ENCODE measurements at places on chromosomes 7 and 10.
A peak's percentile ranks its signal among the peaks of the same experiment; 100 is the strongest.

- no peak for DNase-seq
Observed at GRCh38 chr7:138895679-138896078, 85.5 kb downstream of the KIAA1549 start.

GRCh38 chr7:141483044-141483443 is 68.2 kb upstream of the AGK start:
- DNase-seq = no peak

DNA sequence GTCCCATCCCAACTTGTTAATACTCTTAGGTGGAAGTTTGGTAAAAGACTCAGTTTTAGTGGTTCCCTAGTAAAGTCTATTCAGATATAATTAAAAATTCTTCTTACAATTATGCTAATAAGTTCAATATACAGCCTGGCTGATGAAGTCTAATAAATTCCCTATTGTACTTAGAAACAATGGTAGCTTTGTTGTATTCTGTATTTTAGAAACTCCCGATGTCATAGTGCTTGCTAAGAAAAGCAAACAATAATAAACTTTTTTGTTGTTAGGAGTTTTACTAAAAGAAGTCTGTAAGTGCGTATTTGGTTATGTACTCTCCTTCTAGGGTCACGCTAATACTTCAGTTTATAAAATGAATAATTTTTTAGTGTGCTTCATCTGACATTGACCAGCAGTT is 206.8 kb downstream of the VTI1A start:
- no peak for DNase-seq

DNA sequence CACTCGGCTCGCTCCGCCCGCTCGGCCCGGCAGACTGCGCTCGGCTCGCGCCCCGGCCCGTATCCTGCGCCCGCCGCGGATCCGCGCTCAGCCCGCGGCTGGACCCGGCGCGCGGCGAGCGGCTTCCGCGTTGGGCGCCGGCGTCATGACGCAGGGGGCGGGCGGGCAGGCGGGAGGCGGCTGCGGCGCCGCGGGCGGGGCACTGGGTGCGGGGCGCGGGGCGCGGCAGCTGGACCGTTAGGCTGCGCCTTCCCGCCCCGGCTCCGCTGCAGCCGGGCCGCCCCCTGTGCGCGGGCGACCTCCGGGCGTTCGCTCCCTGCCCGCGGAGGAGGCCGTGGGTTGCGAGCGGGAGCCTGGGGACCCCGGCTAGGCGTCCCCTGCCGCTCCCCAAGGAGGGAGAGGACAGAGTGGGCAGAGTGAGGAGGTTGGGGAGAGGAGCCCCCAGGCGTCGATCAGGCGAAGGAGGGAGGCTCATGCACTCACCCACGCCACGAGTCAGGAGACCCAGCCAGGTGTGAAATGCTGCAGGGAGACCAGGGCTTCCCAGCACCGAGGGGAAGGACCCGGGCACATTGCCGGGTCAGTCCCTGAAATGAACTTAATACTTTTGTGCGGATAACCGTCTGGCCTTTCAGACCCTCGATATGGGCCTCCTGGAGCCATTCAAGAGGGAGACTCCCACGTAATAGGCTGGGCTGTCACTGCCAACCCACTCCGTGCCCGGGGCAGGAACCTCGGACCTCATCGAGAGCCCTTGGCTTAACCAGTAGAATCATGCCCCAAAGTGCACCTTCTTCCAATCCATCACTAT is at the start of gene PIP4K2A:
PIP4K2A (minus strand) TSS at position 100 of the 811 bp plus-strand sequence. CDS start 252 bp downstream, outside the sequence.
- peak; percentile 70 for DNase-seq

- no peak for DNase-seq
Observed at GRCh38 chr7:47827351-47827756, 120.9 kb downstream of the PKD1L1 start.

DNA sequence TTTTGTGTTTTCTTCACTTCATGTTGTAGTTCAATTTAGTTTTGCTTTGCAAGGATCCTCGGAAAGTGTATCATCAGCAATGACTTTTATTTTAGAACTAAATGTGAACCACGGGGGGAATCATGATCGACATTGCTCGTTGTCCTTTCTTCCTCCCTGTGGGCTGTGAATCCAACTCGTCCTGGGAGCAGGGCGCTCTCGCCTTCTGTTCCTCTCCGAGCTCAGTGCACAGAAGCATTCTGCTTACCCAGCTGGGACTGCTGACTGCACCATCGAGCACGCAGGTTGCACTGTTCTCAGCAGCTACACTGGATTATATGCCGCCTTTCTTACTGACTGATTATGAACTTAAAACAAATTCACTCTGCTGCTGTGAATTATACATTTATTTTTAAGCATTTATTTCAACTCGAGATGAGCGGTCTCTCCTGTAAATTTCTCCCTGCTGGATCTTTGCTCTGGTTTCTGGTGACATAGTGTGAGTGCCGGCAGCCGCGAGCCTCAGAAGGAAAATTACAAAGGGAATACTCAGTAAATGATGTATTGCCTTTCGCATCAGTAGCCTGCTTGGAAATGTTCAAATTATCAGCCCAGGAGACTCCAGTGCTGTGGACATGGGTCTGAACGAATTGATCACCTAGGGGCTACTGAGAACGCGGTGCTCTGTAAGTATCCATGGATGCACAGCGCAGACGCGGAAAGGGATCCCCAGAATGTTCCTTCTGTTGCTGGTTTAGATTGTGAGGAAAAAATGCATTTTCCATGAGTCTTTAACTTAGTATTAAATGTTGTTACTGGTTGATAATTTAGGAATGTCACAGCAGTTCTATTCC is 92.6 kb downstream of the PTPRE start:
- DNase-seq = no peak

DNA sequence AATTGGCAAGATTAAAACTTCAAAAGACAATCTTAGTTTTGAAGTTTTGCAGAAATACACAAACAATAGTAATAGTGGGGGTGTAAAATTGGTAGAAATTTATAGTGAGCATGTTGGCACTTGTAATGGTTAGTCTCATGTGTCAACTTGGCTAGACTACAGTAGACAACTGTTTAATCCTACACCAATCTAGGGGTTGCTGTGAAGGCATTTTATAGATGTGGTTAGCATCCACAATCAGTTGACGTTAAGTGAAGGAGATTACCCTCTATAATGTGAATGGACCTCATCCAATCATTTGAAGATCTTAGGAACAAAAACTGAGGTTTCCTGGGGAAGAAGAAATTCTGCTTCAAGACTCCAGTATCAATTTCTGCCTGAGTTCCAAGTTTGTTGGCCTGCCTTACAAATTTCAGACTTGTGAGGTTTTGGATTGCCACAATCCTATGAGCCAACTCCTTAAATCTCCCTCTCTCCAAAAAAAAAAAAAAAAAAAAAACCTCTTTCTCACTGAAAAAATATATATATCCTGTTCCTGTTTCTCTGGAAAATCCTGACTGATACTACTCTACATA is 531.6 kb upstream of the IGFBP3 start:
- DNase-seq = no peak

GRCh38 chr7:158616050-158616449 is 28.4 kb upstream of the PTPRN2 start:
- no peak for DNase-seq

- DNase-seq = no peak
Observed at GRCh38 chr7:107902381-107902780, 11.4 kb downstream of the DLD start.

DNA sequence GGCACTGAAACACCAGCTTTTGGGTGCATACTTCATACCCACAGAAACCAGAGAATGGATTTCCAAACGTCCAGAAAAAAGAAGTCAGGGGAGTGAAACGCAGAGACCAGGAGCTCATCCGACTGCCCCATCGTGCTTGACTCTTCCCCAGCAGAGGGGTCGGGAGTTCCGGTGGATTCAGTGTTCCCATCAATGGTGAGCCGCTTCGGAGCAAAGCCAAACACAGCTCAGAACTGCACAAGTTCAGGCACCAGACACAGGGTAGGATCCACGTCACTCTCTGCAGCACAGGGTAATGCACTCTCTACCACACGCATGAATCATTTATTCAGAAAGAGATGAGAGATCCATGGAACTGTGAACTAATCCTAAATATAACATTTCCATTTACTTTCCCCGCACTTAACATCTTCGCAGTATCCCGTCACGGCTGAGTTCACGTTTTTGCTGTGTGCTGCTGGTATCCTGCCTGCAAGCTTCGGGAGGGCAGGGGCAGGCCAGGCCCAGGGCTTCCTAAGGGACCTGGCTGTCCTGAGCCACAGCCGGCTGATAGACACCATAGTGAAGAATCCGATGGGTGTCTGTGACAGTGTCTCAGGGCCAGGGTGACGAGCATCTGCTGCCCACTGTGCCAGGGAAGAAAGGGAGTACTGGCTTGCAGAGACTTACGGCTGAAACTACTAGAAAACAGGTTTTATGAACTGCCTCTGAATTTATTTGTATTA is 545.3 kb downstream of the PTPRN2 start:
- no peak for DNase-seq

DNA sequence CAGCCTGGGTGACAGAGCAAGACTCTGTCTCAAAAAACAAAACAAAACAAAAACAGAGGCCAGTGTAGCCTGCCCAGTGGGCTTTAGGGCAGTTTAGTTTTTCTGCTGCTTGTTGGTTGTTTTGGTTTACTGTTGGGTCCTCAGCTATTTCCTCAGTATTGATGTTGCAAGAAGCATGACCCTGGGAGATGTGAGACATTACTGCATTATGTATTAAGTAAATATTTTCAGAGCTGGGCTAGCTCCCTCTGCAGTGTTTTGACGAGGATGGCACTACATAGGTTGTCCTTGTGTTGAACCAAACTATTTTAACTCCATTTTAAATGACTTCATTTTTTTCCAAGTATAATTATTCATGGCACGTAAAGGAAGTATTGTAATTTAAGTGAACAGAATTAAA is 4.8 kb downstream of the AKAP9 start:
- DNase-seq = no peak

DNA sequence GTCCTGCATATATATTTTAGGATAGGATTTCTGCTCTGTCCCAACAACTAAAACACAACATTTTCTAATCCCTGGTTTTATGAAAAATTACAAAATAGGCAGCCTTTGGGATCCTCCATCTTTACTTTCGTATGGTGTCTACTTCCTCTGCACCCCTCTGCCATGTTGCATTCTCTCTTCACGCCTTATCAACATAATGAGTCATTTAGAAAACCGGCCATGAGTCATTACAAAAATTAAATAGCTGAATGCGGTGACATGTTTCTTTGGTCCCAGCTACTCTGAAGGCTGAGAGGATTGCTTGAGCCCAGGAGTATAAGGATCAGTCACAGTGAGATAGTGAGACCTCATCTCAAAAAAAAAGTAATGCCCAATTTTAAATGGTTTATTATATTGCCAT is 148.1 kb upstream of the CELF2 start:
- no peak for DNase-seq

GRCh38 chr10:126218174-126218573 is 170.1 kb downstream of the ADAM12 start:
- DNase-seq = no peak

DNA sequence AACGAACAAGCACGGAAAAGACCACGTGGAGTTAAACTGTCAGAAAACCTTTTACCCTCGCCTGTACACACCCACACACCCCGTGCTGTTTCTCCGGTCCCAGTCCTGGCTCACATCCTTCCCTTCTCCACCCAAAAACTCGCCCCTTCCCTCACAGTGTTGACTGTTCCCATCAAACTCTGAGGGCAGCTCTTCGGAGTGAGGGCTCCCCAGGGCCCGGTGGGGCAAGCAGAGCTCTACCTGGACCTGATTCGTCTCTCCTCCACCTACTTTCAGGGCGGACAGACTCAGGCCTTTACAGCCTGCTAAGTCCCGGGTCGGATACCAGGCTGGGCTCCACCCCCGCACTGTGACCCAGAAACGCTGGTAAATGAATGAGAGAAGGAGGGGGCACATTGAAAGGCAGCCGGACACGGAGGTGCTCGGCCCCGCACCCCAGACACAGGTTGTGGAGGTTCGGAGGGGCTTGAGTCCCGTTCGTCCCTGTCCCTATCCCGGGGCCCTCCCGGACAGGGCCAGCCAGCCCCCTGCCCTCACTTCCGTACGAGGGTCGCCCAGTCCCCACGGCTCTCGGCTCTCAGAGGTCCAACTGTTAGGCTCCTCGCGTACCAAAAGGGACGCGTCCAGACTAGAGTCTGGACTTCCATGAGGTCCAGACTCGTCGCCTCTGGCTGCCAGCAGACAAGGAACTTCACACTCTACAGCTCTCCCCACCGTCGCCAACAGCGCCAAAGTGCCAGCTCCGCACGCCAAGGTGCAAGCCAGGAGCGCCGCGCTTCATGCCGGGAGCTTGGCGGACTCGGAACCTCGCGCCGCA is 31.7 kb upstream of the ASL start:
- peak; percentile 3 for DNase-seq

DNA sequence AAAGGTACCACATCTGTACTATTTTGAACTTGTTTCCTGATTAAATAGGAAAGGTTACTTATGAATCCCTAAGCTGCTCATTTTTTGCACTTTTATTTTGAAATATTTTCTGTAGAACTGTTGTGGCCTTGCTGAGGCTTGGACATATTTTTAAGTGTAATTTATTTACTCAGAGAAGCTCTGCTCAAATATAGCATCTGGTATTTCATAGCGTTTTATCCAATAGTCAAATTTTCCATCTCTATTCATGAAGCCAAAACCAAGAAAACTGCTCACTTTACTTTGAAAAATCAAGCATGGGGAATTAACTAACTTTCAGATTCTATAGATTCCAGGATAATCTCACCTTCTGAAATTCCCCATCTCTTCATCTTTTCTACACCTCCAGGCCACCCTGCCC is 6.6 kb upstream of the FAM3C start:
- no peak for DNase-seq

DNA sequence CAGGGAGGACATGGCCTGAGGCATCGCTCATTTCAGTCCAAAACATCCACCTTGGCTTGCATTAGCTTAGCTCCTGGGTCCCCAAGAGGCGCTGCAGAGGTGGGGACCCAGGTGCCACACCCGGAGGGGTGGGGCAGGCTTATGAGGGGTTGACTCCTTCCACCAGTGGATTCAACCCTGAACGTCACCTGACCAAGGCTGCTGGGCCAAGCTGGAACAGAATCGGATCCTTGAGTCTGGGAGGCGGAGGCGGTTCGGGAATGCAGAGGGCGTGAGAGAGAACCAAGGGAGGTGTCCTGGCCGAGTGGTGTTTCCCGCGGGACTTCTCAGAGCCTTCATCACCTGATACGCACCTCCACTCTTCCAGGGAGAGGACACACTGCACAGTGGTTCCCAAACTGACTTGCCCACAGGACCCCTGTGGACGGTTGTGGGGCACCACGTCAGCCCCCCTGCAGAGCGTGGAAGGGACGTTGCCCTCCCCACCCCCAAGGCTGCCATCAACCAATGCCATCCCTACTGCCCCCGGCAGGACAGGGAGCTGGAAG is 4.5 kb upstream of the MICALL2 start:
- no peak for DNase-seq

DNA sequence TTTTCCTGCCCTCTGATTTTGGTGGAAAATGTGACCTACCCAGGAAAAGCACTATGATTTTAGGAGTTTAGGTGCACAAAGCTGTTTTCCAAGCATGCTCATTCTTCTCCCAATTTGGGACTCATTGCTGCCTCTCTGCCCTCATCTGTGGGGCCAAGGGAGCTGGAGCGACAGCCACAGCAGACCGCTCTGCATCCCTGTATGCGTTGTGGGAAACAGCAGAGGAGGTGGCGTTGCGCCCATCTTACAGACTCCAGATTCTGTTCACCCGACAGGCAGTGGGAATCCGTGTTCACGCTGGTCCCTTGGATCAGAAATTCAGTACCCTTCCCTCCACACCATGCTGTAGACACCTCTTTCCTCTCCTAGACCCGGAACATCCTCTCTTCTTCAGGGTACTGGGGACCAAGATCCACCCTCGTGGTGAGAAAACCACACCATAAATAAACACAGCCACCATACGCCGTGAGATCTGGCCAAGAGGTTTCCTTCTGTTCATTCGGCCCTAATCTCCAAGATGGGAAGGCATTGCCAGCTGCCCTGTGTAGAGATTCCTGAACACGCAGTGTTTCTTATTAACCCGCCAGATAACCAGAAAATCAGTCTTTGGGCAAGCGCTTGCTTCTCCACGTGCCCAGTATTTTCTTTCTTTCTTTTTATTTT is 87.9 kb downstream of the CUX1 start:
- no peak for DNase-seq

Data from CD4-positive, alpha-beta T cell treated with Interleukin-6 at 100 ng/mL for 8 hours (primary cell).